ENCODE measurements at places on chromosomes 16 and 17. TPM values are rescaled to one million over a fixed set of nuclear protein-coding genes. Genes with fewer than 3 reads are reported as not detected.

GRCh38 chr16:78227855-78228254 lies 128.4 kb downstream of the WWOX start:
- DNase-seq, result no peak

GRCh38 chr16:81632392-81633146 lies 146.5 kb upstream of the PLCG2 start:
- no peak for DNase-seq

DNA sequence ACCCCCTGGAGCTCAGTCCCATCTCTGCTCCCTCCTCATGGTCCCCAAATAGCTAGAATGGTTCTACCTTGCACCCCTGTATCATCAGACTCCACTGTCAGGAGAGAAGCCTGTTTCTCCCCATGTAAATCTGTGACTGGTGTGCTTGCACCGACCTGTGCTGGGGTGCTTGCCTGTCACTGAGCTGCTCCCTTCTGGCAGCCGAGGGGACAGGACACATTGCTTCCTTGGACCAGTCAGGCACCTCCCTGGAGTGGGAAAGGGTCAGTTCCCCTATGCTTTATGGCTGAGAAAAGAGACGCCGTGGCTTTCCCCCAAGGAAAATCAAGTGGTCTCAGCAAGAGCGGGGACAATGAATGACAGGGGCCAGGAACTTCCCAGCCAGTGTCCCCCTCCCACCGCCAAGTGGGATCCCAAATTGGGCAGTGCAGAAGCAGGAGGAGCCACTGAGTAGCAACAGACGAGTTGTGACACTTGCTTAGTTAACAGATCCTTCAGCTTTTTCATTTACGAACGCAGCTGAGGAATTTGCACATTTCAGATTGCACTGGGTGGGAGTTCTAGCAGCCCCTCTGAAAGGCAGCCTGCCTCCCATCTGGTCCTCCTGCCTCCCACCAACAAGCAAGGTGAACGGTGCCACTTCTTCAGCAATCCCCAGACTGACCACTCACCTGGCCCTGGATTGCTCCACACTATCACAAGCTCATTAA lies 156.4 kb downstream of the KATNIP start:
- no peak for DNase-seq

GRCh38 chr16:67283826-67284555 lies 4.7 kb downstream of the PLEKHG4 start:
- DNase-seq, result no peak

The SPNS3 gene
- total RNA-seq, result 0.24 TPM

The SETD1A gene
- total RNA-seq, result 24.6 TPM

The CACNG3 gene
- total RNA-seq, result not detected

The MYH2 gene
- not detected for total RNA-seq

The RECQL5 gene
- total RNA-seq, result 28.1 TPM

The CMTM2 gene
- not detected for total RNA-seq

The CLEC3A gene
- not detected for total RNA-seq

The TBC1D26 gene
- total RNA-seq, result not detected

The DPEP3 gene
- total RNA-seq, result not detected

Data from glomerular endothelial cell (primary cell).